ENCODE measurements at places on chromosomes 16 and 17. TPM values are rescaled to one million over a fixed set of nuclear protein-coding genes. Genes with fewer than 3 reads are reported as not detected.

Gene PGAP3
- 23.7 TPM for total RNA-seq

Gene ZNF385C
- total RNA-seq = 0.48 TPM

Gene SPATA22
- 0.29 TPM for total RNA-seq

Gene PLLP
- 7.9 TPM for total RNA-seq

Gene MYH11
- 11.7 TPM for total RNA-seq

Gene TP53TG3
- 0.32 TPM for total RNA-seq

Gene DNAH3
- total RNA-seq = not detected

Gene CHST6
- not detected for total RNA-seq

Gene AIPL1
- not detected for total RNA-seq

Gene CDH1
- 0.16 TPM for total RNA-seq

Gene BTBD17
- total RNA-seq = not detected

Gene MGAT5B
- 0.33 TPM for total RNA-seq

Gene CCL8
- 2.6 TPM for total RNA-seq

Gene CDH3
- 0.32 TPM for total RNA-seq

Gene CTRB2
- total RNA-seq = not detected

Gene CD2BP2
- total RNA-seq = 38.3 TPM

Gene KCNH4
- under 0.01 TPM for total RNA-seq

Gene IRX5
- 59.0 TPM for total RNA-seq

Gene ATP1B2
- total RNA-seq = 1.2 TPM

Gene CD300LB
- 0.32 TPM for total RNA-seq

Gene HSD3B7
- total RNA-seq = 26.9 TPM

Gene ZNF287
- total RNA-seq = 7.2 TPM

Gene ITPRIPL2
- total RNA-seq = 36.1 TPM

Gene DPEP2
- total RNA-seq = 7.7 TPM

Gene KRT24
- total RNA-seq = not detected

Gene USP43
- total RNA-seq = 3.9 TPM

Gene SLFN13
- 33.7 TPM for total RNA-seq

Gene HS3ST3A1
- 1.4 TPM for total RNA-seq

Gene PPP1R27
- not detected for total RNA-seq

Gene KRT12
- total RNA-seq = not detected
